ENCODE measurements at places on chromosomes 1 and 21. TPM values are rescaled to one million over a fixed set of nuclear protein-coding genes. Genes with fewer than 3 reads are reported as not detected.
A peak's percentile ranks its signal among the peaks of the same experiment; 100 is the strongest.

- no peak for DNase-seq
These were observed 19.1 kb downstream of the GALNT2 start for GRCh38 chr1:230086151-230086550.

DNA sequence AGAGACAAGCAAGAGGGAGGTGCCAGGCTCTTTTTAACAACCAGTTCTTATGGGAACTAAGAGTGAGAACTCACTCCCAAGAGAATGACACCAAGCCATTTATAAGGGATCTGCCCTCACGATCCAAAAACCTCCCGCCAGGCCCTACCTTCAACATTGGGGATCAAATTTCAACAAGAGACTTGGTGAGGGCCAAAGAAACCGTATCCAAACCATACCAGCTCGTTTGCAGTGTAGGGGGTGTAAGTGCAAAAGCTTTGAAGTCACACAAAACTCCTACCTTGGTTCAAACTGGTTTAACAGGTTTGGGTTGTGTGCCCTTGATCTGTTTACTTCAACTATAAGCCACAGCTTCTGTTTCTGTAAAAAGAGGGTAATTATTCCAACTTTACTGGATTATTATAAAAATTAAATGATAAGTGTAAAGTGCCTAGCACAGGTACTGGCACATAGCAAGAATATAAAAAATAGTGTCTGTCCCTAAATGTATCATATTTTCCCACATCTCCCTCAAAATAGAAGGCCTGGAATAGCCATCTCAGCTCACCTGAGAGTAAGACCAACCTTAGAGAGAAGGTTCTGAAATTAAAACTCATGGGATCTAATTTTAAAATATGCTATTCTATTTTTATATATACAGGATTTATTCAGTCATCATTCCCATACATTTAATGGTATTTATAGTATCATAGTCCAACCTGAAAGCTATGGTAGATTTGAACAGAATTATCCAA lies 7.0 kb upstream of the USP25 start:
- no peak for DNase-seq

- DNase-seq, result peak; percentile 58
These were observed 920 bp downstream of the MTHFR start for GRCh38 chr1:11804666-11805421.

DNA sequence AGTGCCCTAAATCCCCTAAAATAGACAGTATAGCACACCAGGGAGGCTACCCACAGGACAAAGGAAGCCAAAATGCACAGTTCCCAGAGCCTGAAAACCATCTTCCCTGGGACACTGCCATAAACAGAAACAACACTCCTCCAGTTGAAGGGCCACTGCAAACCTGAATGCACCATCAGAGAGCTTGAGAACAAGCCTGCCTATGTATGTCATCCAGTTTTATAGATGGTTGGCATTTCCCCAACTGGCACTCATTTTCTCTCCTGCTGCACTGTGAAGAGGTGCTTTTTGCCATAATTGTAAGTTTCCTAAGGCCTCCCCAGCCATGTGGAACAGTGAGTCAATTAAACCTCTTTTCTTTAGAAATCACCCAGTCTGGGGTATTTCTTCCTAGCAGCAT lies 169.0 kb downstream of the AGBL4 start:
- no peak for DNase-seq

DNA sequence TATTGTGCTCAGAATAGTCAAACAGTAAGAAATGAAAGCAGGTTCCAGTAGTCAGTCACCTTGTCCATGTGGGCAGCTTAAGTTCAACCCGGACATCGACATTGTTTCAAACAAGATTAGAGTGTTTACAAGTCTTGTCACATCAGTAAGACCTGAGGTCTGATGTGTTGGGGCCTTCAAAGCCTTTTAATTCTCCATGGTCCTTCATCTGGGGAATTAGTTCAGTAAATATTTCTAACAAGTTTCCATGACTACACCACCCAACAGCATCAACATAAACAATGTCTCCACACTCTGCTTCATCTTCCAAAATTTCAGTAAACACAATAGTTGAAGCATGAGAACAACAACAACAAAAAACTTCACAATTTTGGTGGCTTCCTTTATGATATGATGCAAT lies 15.1 kb upstream of the ADORA1 start:
- no peak for DNase-seq

GRCh38 chr1:159979257-159979656 lies 25.2 kb upstream of the SLAMF9 start:
- DNase-seq, result no peak

RBM34 gene
- 43.2 TPM for polyA plus RNA-seq

HAO2 gene
- polyA plus RNA-seq, result not detected

GJB3 gene
- polyA plus RNA-seq, result 0.15 TPM

RGSL1 gene
- polyA plus RNA-seq, result not detected

All from pancreas (tissue), 10 donors.